ENCODE measurements at places on chromosomes 7 and 10. TPM values are rescaled to one million over a fixed set of nuclear protein-coding genes. Genes with fewer than 3 reads are reported as not detected.

The DENND2A gene
- total RNA-seq = not detected

The PANK1 gene
- total RNA-seq = 8.1 TPM

The GPNMB gene
- total RNA-seq = 6.3 TPM

The IRF5 gene
- total RNA-seq = 11.5 TPM

DNA sequence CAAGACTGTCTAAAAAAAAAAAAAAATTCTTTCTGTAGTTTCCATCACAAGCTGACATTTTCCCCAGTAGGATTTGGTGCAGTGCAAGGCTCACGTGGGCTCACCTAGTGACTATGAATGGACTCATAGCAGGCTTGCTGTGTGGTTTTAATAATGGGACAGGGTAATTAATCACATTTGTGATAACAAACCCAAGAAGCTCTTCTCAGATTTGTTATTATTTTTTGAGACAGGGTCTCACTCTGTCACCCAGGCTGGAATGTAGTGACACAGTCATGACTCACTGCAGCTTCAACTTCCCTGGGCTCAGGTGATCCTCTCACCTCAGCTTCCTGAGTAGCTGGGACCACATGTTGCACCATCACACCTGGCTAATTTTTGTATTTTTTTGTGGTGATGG, 40.0 kb downstream of the NACAD start:
- H3K36me3 ChIP-seq = peaks cover 26% of the 10 kb centered on the region
- DNase-seq = no peak
- H3K4me1 ChIP-seq = peaks cover 21% of the 10 kb centered on the region
- no peak overlapping the region for H3K4me3 ChIP-seq

- H3K27ac ChIP-seq = no peak overlapping the region
- peaks cover 31% of the 10 kb centered on the region for H3K36me3 ChIP-seq
- no peak for DNase-seq
- H3K4me3 ChIP-seq = no peak overlapping the region
- no peaks in the 10 kb centered on the region for H3K4me1 ChIP-seq
- no peaks in the 10 kb centered on the region for H3K27me3 ChIP-seq
These were observed 9.6 kb upstream of the CYREN start for GRCh38 chr7:135180122-135180521.

GRCh38 chr7:50274361-50274760, 30.2 kb upstream of the IKZF1 start:
- no peak for DNase-seq
- no peak overlapping the region for H3K27ac ChIP-seq
- no peaks in the 10 kb centered on the region for H3K27me3 ChIP-seq
- no peak overlapping the region for H3K4me3 ChIP-seq
- H3K4me1 ChIP-seq = peaks cover 56% of the 10 kb centered on the region

- H3K36me3 ChIP-seq = no peaks in the 10 kb centered on the region
- DNase-seq = no peak
- H3K27me3 ChIP-seq = no peaks in the 10 kb centered on the region
- H3K4me1 ChIP-seq = no peaks in the 10 kb centered on the region
- H3K4me3 ChIP-seq = no peak overlapping the region
- no peak overlapping the region for H3K27ac ChIP-seq
These were observed 21.6 kb downstream of the KCNH2 start for GRCh38 chr7:150956395-150957132.

DNA sequence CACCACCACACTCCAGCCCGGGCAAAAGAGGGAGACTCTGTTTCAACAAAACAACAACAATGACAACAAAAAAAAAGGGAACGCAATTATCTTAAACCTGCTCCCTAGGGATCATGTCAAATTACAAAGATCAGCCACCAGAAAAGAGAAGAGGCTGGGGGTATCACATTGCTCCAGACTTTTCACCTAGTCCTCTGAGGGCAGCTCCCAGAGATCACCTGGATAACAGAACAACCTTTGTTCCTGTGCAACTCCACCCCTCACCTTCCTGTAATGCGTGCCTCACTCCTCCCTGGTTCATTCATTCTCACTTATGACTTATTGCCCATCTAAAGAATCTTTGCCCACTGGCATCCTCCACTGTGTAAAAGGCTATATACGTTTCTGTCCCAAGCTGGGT, 31.8 kb downstream of the SVOPL start:
- H3K27me3 ChIP-seq = no peaks in the 10 kb centered on the region
- H3K4me1 ChIP-seq = no peaks in the 10 kb centered on the region
- no peaks in the 10 kb centered on the region for H3K36me3 ChIP-seq
- no peak overlapping the region for H3K27ac ChIP-seq
- no peak for DNase-seq

GRCh38 chr7:151059367-151060112, at the start of gene SLC4A2:
TSS of gene SLC4A2 (plus strand) at chr7:151059589. CDS start at chr7:151061988, 2,399 bp downstream.
- H3K4me1 ChIP-seq = peaks cover 31% of the 10 kb centered on the region
- peak; percentile 90 for DNase-seq
- H3K27me3 ChIP-seq = no peaks in the 10 kb centered on the region
- H3K36me3 ChIP-seq = no peaks in the 10 kb centered on the region
- H3K4me3 ChIP-seq = peak within 1 kb of the TSS; percentile 87

DNA sequence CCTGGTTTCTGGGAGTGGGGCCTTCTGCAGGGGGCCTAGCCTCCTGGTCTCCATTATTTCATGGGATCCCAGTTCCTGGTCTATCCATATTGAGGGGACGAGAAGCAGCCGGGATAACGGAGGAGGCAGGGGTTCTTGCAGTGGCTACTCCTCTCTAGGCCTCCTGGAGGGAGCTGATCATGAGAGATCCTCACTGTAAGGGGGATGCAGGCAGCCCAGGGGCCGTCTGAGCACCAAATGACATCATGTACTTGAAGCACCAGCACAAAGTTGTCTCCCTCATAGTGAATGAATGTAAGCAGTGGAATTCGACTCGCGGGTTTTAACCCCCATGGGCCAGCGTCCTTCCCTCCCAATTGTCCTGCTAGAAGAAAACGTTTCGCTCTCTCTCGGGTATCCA, 964 bp upstream of the ADCY1 start:
- no peaks in the 10 kb centered on the region for H3K4me1 ChIP-seq
- no peak for DNase-seq
- no peaks in the 10 kb centered on the region for H3K27me3 ChIP-seq

GRCh38 chr7:113636727-113637421, 281.9 kb downstream of the PPP1R3A start:
- H3K4me1 ChIP-seq = no peaks in the 10 kb centered on the region
- H3K4me3 ChIP-seq = no peak overlapping the region
- H3K27ac ChIP-seq = no peak overlapping the region
- DNase-seq = no peak
- H3K27me3 ChIP-seq = no peaks in the 10 kb centered on the region

DNA sequence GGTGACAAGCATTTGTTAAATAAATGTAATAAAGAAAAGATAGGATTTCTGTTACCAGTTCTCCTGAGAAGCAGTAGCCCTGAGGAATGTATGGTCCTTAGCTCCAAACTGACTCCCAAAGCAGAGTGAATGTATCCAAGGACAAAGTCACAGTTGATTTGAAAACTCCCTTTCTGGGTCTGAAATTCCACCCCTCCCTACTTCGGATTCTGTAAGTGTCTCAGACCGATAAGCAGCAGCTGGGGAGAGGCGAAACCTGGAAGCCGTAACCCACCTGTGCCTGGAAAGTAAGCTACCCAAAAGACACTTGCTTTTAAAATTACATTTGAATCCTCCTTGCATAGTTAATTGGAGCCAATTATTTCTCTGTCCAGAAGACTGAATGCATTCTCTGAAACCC, 122.9 kb upstream of the FRMD4A start:
- no peaks in the 10 kb centered on the region for H3K36me3 ChIP-seq
- H3K27me3 ChIP-seq = no peaks in the 10 kb centered on the region
- H3K4me1 ChIP-seq = no peaks in the 10 kb centered on the region
- no peak overlapping the region for H3K4me3 ChIP-seq

DNA sequence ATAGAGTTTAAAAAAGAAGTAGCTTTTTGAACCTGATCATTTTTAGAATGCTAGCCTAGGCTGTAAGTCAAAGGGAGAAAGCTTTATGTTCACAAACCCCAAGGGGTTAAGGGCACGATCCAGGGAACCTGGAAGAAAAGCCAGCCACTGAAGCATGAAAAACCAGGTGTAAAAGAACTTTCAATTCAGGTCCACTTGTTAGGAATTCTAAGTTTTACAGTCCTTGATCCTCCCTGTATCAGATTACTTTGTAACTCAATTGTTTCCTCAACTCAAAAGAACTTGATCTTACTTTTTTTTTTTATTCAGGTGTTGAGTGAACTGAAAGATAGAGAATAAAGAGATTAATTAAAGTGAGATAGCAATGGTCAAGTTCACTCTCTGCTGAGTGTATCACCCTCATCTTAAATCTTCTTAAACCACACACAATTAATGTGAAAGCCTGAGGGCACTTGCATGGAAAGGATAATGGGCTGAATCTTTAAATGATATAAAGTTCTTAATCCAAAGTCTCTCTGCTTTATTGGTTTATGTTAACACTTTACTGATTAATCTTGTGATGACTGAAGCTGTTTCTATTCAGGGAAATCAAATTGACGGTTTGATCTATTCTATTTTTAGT, 672.2 kb upstream of the LRRN3 start:
- no peak overlapping the region for H3K4me3 ChIP-seq
- no peaks in the 10 kb centered on the region for H3K36me3 ChIP-seq
- no peaks in the 10 kb centered on the region for H3K4me1 ChIP-seq
- no peak overlapping the region for H3K27ac ChIP-seq
- no peaks in the 10 kb centered on the region for H3K27me3 ChIP-seq
- no peak for DNase-seq

- no peak overlapping the region for H3K4me3 ChIP-seq
- no peak for DNase-seq
- no peak overlapping the region for H3K27ac ChIP-seq
- H3K36me3 ChIP-seq = no peaks in the 10 kb centered on the region
These were observed 57.8 kb downstream of the PHYHIPL start for GRCh38 chr10:59234194-59234593.

- H3K4me1 ChIP-seq = no peaks in the 10 kb centered on the region
- no peaks in the 10 kb centered on the region for H3K27me3 ChIP-seq
These were observed 35.0 kb downstream of the NSUN6 start for GRCh38 chr10:18616337-18616736.

- no peaks in the 10 kb centered on the region for H3K4me1 ChIP-seq
- H3K4me3 ChIP-seq = no peak overlapping the region
- H3K36me3 ChIP-seq = no peaks in the 10 kb centered on the region
- H3K27ac ChIP-seq = no peak overlapping the region
- no peaks in the 10 kb centered on the region for H3K27me3 ChIP-seq
- DNase-seq = no peak
These were observed 2.0 kb downstream of the ACSM6 start for GRCh38 chr10:95196046-95196445.

GRCh38 chr7:121620953-121621606, 225.0 kb upstream of the FAM3C start:
- H3K27me3 ChIP-seq = no peaks in the 10 kb centered on the region
- no peaks in the 10 kb centered on the region for H3K36me3 ChIP-seq
- no peak for DNase-seq

DNA sequence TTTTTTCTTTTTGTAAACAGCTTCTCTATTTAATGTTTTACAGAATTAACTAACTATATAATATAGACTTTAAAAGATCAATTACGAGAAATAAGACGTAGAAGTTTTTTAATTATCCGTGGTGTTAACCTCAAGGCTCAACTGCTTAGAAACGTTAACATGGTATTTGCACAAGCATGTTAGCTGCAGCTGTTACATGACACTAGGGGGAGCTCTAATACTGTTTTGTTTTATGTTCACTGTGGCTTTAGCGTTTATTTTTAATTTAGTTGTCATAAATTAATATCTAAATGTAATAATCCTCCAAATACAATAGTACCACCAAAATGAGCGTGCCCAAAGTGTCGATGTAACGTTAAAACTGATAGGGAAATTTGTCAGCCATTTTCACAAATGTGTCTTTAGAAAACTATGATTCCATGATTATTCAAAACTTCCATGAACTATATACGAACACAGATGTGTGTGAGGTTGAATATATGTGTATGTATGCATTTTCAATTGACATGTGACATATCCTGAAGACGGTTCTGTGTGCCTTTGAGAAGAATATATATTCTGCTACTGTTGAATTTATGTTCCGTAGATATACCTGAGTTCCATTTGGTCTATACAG, 828.8 kb upstream of the MBL2 start:
- no peaks in the 10 kb centered on the region for H3K36me3 ChIP-seq
- no peaks in the 10 kb centered on the region for H3K4me1 ChIP-seq
- no peak overlapping the region for H3K4me3 ChIP-seq
- no peak overlapping the region for H3K27ac ChIP-seq
- DNase-seq = peak; percentile 80

GRCh38 chr10:102994531-102995295, 76.6 kb downstream of the CNNM2 start:
- H3K27ac ChIP-seq = no peak overlapping the region
- no peaks in the 10 kb centered on the region for H3K27me3 ChIP-seq
- H3K36me3 ChIP-seq = no peaks in the 10 kb centered on the region
- H3K4me1 ChIP-seq = no peaks in the 10 kb centered on the region

GRCh38 chr7:27203964-27204594, 4.2 kb upstream of the HOXA13 start:
- H3K27ac ChIP-seq = no peak overlapping the region
- no peaks in the 10 kb centered on the region for H3K36me3 ChIP-seq
- peaks cover 19% of the 10 kb centered on the region for H3K4me1 ChIP-seq
- no peaks in the 10 kb centered on the region for H3K27me3 ChIP-seq

DNA sequence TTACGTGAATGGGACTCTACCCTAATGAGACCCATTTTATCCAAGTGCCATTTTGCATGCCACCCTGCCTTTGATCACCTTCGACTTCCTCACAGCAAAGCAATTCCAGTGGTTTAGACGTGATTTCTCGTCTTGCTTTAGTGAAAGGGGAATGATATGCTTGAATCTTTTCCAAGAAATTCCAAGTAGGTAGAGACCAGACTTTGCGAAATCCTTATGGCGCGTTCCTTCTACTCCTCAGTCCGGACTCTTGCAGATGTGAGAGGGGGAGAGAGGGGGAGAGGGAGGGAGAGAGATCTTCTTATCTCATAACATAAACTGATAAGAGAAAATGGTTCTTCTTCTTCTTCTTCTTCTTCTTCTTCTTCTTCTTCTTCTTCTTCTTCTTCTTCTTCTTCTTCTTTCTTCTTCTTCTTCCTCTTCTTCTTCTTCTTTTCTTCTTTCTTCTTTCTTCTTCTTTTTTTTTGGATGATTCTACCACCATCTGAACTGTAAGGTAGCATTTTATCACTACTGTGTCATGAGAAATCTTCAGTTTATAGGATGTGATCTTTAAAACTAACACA, 883 bp downstream of the SPAG6 start:
- H3K36me3 ChIP-seq = no peaks in the 10 kb centered on the region
- no peak overlapping the region for H3K27ac ChIP-seq
- no peaks in the 10 kb centered on the region for H3K27me3 ChIP-seq
- peaks cover 10% of the 10 kb centered on the region for H3K4me1 ChIP-seq
- no peak overlapping the region for H3K4me3 ChIP-seq

- no peak for DNase-seq
- no peak overlapping the region for H3K4me3 ChIP-seq
- no peak overlapping the region for H3K27ac ChIP-seq
- no peaks in the 10 kb centered on the region for H3K36me3 ChIP-seq
- H3K27me3 ChIP-seq = no peaks in the 10 kb centered on the region
These were observed 6.6 kb downstream of the VPS50 start for GRCh38 chr7:93238748-93239147.
